Activated T-helper 1 cell treated with anti-CD3 and anti-CD28 coated beads, Interleukin-12 subunit alpha, Interleukin-12 subunit beta, Interleukin-2, Interleukin-4 antibody, amounts not matched to agents 30 ng/mL and 10 ng/mL and 1 ng/mL, durations not matched to agents 14 hours and 24 hours and 36 hours (primary cell): ENCODE measurements at places on chromosomes 7 and 10.
A peak's percentile ranks its signal among the peaks of the same experiment; 100 is the strongest.

DNA sequence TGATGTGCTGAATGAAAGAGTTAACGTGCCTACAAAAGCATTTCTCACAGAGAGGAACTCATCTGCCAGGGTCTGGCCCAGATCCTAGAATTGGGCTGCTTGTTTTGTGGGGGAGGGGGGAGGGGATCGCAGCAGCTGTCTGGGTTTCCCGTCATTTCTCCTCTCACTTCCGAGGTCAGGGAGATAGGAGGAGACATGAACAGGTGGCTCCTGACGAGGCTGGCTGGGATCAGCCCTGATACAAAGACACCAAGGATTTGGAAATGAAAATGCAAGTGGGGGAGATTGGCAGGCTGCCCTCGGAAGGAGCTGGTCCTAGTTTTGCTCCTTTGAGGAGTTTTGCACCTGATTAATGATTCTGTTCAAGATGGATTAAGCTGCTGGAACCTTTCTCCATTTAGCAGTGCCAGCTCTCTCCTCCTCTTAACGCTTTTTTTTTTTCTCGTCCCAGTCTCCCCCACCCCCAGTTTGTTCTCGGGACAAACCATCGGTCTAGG, 86.8 kb upstream of the KMT2C start:
- DNase-seq = no peak

DNA sequence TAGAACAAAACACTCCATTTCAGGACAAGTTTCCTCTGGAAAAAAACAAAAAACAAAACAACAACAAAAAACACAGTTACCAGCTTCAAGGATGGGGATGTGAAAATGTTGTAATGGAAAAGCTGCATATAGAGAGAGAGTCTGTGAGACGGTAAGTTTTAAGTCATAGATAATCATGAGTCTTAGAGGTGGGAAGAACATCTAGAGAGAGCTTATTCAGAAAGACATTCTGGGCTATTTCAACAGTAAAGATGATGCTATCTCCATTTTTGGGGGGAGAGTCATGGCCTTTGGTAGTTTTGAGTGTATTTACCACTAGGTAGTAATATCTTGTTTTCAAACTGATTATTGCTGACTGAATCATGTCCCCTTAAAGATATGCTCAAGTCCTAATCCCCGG, 23.3 kb upstream of the INPP5F start:
- DNase-seq = no peak

GRCh38 chr7:117148971-117149370, 173.9 kb downstream of the WNT2 start:
- DNase-seq = no peak

DNA sequence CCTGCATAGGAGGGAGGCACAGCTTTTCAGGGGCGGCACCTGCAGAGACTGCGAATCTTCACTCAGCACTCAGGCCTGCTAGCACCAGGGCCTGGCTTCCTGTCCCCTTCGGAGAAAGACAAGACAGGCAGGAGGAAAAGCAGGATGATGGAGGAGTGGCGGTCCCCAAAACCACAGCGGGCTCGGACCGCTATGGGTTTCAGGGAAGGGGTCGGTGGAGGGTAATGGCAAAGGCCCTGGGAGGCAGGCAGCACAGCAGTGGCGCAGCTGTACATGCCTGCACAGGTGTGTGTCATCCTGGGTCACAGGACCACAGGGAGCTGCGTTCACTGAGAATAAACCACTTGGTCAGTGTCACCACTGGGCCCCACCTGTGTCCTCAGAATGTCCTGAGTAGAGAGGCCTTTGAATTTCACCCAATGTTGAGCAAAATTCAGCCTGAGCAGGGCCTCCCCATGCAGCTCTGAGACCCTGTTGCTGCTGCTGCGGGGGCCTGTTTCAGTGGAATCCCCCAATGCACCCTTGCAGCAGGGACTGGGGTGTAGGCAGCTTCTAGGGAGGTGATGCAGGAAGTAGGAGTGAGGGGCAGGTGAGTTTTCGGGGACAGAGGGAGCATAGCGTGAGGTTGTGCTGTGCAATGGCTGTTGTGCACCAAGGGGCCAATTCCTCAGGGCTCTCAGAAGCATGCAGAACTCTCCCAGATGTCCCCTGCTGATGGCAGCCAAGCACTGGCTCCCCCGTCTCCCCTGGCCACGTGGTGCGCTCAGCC, 90.6 kb upstream of the PPP2R2D start:
- no peak for DNase-seq

GRCh38 chr10:102628451-102628911, 15.8 kb upstream of the TRIM8 start:
- no peak for DNase-seq

GRCh38 chr10:89867964-89868363, 166.6 kb downstream of the KIF20B start:
- no peak for DNase-seq

- no peak for DNase-seq
Measured at GRCh38 chr7:17472518-17472917, 174.1 kb downstream of the AHR start.

DNA sequence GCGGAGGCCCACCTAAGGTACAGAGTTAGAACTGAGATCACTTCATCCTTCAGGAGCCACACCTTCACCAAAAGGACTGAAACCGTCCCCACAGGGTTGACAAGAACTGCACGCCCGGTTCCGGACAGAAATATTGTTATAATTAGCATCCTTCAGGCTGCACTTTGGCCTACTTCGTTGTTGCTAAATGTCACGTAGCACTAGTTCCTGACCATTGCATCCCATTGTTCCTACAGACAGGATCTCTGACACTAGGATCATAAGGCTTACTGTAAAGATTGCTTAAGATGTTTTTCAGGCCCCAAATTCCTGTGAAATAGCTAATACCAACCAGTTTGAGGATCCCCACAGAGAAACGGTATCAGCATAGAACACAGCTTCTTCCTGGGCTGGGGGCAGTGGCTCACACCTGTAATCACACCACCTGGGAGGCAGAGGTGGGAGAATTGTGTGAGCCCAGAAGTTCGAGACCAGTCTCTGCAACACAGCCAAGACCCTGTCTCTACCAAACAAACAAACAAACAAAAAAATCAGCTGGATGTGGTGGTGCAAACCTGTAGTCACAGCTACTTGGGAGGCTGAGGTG, 18.3 kb upstream of the EIF4H start:
- no peak for DNase-seq

GRCh38 chr7:38374507-38374906, 101.1 kb upstream of the TARP start:
- no peak for DNase-seq

DNA sequence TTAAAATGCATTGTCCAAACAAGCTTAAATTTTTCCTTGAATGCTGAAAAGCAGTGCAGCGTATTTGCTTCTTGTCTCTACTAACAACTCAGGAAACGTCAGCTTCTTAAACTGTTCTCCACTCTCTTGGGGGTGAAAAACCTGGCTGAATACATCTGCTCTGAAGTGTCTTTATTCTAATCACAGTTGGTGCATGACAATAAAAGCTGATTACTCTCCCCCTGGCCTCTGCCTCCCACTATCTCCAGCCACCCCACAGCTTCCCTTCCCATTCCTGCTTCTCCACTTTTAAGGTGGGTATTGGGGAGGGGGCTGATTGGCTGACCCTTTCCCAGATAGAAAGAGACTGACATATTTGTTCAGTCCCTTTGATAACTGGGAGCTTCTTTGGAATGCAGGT, 456.0 kb downstream of the SORCS1 start:
- no peak for DNase-seq

- no peak for DNase-seq
Measured at GRCh38 chr10:128026615-128027300, 99.5 kb downstream of the MKI67 start.

- no peak for DNase-seq
Measured at GRCh38 chr10:47027784-47028260, 116.6 kb downstream of the PTPN20 start.

DNA sequence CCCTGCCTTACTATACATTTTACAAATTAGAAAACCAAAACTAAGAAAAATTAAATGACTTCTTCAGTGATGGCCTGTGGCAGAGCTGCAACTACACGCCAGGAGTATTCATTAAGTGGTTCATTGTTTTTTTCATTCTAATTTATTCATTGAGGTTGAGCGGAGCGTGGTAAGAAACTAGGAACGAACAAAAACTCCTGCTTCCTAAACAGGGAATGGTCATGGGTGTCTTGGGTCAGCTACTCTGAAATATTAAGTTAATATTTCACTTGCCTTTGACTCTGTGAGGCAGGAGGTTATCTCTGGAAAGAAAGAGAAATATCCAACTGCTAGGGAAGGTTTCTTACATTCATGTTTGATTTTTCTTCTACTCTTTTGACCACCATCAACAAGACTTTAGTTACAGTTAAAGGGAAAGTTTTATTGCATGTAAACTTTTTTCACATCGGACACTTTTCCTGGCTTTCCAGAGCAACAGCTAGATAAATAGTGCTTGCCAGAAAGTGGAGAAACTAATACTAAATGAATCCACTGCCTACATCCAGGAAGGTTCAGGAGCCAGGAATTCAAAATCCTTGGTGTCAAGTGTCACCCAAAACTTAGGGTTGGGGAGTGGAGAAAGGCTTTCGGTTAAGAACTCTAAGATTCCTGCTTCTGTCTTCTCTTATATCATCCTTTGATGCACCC, 896 bp upstream of the GNG11 start:
- no peak for DNase-seq

GRCh38 chr7:150389532-150389816, 10.3 kb downstream of the ZNF775 start:
- no peak for DNase-seq

- no peak for DNase-seq
Measured at GRCh38 chr7:66267249-66267648, 62.1 kb downstream of the TPST1 start.

- DNase-seq = no peak
Measured at GRCh38 chr7:111903797-111904196, 302.4 kb downstream of the DOCK4 start.

- DNase-seq = no peak
Measured at GRCh38 chr7:22123139-22123538, 177.4 kb upstream of the CDCA7L start.

DNA sequence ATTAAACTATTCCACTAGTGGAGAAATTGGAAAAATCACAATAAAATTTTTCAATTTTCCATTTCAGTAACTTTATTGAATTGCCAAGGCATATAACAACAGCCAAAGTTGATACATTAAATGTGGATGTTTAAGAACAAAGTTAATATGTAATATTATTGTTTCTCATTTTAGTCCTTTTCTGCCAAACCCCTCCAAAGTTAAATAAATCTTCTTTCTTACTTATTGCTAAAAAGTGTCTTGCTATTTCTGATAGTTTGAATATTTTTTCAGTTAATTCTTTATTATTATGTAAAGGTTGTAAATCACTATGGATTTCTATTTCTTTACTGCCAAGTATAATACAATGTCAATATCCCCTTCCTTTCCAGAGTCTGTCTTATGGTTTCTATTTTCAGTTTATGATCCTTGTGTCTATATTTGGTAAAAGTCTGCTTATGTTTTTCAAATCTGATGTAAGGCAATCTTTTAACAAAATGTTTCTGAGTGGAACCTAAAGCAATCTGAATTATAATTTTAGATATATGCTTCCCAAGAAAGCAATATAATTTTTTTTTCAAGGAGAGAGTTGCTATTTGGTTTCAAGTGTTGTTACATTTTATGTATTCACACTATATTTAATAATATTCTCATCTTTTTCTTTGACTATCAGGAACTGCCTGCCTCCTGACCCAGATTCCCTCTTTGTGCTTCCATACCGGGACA, 80.3 kb upstream of the RHOBTB1 start:
- DNase-seq = no peak

- DNase-seq = no peak
Measured at GRCh38 chr10:18164748-18165361, 24.6 kb downstream of the CACNB2 start.

- no peak for DNase-seq
Measured at GRCh38 chr7:142754681-142755575, 5.7 kb downstream of the PRSS1 start.

- no peak for DNase-seq
Measured at GRCh38 chr10:8035006-8035640, 19.4 kb upstream of the GATA3 start.

GRCh38 chr10:31773749-31774298, 154.8 kb downstream of the ARHGAP12 start:
- no peak for DNase-seq

- no peak for DNase-seq
Measured at GRCh38 chr10:106181501-106181900, 983.0 kb downstream of the SORCS1 start.

DNA sequence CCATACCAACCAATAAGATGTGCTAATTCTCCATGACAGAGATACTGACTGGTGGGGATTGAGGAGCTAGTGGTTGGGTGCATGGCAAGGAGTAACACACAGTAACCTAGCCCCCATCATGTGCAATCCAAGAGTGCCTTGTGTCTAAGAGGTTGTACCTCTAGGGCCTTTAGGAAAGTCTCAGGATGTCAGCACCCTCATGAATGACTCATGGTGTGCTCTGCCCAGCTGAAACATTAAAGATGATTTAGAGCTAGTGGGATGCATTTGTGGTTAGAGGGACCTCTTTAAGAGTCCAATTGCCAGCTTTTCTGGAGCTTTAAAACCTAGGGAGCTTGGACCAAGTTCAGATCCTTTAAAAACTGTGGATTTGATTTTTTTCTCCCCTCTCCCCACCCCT, 181.1 kb downstream of the HERPUD2 start:
- DNase-seq = no peak

- no peak for DNase-seq
Measured at GRCh38 chr10:74049955-74050354, 52.0 kb downstream of the VCL start.

GRCh38 chr10:88880282-88881076, 434 bp downstream of the STAMBPL1 start:
- DNase-seq = peak; percentile 68

- no peak for DNase-seq
Measured at GRCh38 chr7:138433583-138434443, 26.2 kb upstream of the TRIM24 start.

GRCh38 chr10:60883187-60883586, 60.8 kb downstream of the RHOBTB1 start:
- no peak for DNase-seq

DNA sequence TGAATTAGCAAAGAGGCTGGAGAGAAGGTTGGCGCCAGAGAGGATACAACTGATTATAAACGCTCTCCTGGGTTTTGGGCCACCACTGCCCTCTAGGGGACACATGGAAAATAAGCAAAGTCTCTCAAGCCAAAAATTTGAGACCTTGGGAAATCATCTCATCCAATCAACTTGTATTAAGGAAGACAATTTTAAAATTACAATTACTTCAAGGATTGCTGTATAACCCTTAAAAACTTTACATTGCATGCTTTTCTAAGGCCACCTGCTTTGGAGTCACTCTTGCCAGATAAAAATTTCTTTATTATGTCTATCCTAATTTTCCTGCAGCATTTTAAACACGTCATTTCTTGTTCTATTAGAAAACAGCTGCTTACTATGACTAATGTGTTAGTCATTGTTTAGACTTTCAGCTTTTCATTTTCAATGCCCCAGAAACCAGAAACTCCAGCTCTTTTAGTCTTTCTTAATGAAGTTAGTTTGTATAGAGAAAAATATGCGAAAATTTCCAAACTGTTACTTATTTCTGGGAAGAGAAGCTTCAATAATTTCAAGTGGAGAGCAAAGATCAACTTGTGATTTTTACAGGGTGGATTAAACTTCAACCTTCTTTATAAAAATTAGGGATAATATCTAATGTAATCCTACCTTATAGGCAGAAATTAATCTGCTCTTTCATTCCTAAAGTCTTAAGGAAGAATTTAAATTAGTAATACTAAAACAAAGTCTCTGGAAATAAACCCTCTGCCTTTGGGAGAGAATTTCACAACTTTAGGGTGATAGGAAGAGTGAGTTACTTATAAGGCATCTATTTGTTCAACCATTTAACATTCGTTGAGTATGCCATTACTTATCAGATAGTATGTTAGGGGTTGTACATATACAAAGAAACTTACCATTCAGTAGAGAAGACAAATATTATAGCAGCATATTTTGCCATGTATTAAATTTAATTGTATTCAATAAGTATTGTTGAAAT, 20.6 kb upstream of the RHOBTB1 start:
- peak; percentile 23 for DNase-seq
